ENCODE measurements at places on chromosomes 1 and 21.

- no peak for DNase-seq
These were observed 87.9 kb upstream of the SOX13 start for GRCh38 chr1:203985044-203985443.

DNA sequence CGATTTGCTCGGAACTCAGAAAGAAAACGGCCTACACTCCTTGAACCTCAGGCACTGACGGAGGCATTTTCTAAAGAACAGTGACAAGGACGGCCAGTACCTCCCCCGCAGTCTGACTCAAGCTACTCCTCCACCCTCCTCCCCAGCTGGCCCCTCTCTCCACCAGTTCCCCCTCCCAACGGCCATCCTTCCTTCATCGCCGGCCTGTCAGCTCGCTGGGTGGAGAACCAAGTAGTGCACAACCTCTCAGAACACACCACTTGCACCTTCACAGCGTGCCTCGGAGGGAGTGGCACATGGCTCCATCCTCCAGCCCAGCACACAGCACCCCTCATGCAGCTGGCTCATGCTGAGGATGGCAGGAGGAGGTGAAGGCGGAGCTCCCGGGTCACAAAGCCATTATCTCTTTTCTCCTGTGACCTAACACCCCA lies 58.8 kb downstream of the TOR1AIP2 start:
- DNase-seq, result no peak

DNA sequence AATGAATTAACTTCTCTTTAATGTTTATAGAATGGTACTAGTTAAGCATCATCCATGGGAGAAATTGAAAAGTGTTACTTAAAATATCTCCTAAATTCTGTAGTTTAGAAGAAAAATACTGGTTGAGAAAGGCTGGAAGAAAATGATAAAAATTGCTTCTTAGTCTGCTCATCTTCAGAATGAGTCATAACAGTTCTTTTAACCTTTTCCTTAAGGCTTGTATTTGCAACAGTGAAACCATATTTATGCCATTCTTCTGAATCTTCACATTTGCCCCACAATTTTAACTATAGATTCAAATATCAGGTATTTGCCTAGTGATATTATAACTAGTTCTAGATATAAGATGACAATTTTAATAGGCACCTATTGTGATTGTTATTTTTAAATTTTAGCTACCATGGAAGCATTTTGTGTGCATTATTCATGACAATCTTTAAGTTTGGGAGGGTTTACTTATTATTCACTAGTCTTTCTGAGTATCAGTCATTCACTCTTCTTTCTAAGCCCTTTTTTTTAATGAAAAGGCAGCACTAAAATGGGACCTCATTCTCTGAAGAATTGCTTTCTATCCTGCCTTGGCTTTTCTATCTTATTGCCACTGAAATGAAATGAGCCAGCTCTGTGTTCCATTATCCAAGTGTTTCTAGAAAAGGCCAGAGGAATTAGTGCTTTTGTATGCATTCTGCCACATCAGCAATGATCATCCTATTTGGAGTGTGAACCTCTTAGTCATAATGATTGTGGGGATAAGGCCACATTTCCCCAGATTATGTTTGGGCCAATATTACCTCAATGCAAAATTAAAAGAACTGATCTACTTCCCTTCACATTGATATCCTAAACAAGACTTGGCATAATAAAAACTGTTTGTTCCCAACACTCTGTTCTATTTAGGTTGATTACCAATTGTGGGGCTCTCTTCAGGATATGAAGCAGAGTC lies 58.4 kb downstream of the SAMSN1 start:
- DNase-seq, result no peak

- DNase-seq, result no peak
These were observed 2.6 kb downstream of the BARHL2 start for GRCh38 chr1:90714521-90714951.

- no peak for DNase-seq
These were observed 7.3 kb upstream of the TBX15 start for GRCh38 chr1:118995312-118996016.

DNA sequence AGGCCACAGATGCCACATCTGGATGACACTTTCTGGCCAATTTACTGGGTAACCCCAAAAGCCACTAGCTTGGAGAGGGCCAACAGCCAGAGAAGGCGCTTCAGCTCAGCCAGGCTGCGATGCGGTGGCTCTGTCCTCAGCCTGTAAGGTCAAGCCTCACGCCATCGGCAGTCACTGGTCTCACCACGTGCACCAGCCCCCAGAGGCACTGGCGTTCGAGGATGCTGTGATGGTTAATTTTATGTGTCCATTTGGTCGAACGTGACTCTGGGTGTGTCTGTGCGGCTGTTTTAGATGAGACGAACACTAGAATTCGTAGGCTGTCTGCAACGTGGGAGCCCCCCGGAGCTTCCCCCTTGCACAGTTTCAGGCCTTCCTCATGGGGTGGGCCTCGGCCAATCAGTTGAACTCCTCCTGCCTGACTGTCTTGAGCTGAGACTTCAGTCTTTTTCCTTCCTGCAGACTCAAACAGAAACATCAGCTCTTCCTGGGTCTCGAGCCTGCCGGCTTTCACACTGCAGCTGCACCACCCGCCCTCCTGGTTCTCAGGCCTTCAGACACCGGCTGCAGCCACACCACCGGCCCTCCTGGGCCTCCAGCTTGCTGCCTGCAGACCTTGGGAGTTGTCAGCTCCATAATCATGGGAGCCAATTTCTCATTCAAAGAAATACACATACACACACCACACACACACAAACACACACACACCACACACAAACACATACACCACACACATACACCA lies 41.6 kb upstream of the SLC45A1 start:
- DNase-seq, result no peak

GRCh38 chr1:116095027-116095426 lies 16.2 kb upstream of the MAB21L3 start:
- no peak for DNase-seq

- DNase-seq, result no peak
These were observed 5.0 kb downstream of the OR10J1 start for GRCh38 chr1:159444511-159444910.

DNA sequence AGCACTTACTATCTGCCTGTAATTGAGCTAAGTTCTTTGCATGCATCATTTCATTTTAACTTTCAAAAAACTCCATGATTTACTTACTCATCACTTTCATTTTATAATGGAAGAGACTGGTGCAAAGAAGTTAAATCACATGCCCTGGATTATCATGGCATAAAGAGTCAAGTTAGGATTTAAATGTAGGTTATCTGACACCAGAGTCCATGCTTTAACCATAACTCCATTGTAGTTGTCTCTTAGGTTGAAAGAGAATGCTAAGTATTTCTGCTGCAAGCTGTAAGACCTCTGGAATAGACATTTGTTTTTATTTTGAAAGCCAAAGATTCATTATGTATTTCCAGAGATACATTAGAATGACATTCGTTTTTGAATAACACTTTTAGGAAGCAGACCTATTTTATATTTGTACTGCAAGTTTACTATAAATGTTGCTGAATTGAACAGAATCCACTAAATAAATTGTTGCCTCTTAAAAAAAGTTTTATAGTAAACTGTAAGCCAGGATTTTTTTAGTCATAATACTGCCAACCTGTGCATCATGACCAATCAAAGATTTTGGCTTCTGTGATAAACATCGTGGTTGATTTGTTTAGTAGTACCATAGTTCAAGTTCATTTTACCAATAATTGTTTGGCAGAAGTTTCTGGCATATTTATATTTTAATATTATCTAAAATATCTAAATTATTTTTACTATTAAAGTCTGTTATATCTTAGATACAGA lies 26.1 kb downstream of the CFH start:
- DNase-seq, result no peak

DNA sequence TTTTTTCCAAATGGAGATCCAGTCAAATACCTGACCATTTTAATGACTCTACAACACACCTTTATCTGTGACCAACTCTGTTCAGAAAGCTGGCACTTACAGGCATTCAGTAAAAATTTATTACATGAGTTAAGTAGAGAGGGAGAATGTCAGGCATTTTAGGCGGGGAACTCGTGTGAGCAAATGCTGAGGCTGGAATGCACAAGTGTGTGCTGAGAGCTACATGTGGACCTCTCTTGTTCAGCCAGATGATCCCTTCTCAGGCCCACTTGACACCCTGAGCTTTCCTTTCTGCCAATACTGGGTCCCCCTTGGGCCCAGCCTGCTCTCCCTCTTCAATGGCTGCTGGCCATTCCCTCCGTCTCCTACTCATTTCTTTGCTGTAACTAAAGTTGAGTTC lies 11.7 kb downstream of the PPIH start:
- no peak for DNase-seq

DNA sequence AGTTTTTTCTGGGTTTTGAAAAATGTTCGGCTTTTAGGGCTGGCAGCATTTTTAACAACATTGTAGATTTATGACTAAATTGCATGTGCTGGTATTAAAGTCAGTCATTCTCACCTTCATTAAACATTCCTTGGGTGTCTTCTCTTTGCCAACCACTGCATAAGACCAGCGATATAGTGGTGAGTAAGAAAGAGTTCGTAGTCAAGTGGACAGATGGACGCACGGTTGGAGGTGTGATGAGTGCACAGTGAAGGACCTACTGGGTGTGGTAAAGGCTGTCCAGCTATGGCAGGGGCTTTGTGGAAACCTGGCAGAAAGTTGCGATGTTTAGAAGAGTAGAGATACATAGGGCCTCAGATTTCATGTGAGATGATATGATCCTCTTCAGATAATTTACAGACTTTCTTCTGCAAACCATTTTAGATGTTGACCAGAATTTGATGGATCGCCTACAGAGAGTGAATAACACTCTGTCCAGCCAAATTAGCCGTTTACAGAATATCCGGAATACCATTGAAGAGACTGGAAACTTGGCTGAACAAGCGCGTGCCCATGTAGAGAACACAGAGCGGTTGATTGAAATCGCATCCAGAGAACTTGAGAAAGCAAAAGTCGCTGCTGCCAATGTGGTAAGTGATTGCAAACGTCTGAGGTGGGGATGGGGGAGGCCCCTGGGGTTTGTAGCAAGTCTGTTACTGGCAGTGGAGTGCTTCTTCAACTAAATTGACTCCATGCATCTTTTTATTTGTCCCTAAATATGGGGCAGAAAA lies 56.0 kb upstream of the LAMC2 start:
- no peak for DNase-seq

DNA sequence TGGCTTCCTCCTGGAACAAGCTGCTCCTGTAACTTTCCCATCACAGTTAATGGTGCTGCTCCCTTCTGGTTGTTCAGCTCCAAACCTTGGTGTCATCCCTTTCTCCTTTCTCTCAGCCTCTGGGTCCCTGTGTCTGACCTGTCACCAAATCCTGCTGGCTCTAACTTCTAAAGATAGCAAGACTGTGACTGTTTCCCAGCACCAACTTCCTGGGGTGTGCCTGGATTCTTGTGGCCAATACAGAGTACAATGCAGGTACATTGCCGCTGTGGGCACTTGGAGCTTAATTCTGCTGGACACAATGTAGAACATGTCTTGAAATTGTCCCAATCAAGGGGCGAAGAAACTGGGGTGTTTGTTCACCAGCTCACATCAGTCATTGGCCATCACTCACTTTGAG lies 156.7 kb upstream of the CSF3R start:
- no peak for DNase-seq

All from CD4-positive, alpha-beta T cell treated with Interleukin-21 for 1 hour (primary cell).